ENCODE measurements at places on chromosomes 6 and 20.

GRCh38 chr20:38472513-38473366 lies at the start of gene RALGAPB:
RALGAPB (plus strand) TSS chr20:38472843; CDS start chr20:38488433, 15,590 bp downstream.
- DNase-seq, result peak; percentile 99

GRCh38 chr6:161242779-161243693 lies 30.8 kb downstream of the AGPAT4 start:
- peak; percentile 70 for DNase-seq

- no peak for DNase-seq
Measured at GRCh38 chr6:7559196-7559595, 17.7 kb downstream of the DSP start.

DNA sequence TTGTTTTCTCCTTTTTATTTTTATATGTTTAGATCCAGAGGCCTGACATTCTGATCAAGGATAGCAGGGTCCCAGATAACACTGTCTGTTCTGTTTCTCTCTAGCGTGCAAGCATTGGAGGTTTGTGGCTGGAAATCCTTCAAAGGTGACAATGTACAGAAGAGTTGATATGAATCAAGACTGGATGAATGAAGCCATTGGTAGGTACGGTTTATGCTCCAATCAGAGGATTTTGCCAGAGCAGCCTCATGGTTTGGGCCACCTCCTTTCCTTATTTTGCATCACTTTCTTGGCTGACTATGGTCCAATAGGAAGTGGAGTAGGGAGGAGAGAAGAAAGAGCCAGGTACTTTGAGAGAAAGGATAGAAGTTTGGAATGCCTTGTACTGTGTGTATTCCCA lies 484.8 kb upstream of the JAG1 start:
- DNase-seq, result no peak

GRCh38 chr6:142334294-142334693 lies 32.5 kb downstream of the ADGRG6 start:
- no peak for DNase-seq

- DNase-seq, result no peak
Measured at GRCh38 chr20:25397821-25398220, 7.2 kb upstream of the ABHD12 start.

DNA sequence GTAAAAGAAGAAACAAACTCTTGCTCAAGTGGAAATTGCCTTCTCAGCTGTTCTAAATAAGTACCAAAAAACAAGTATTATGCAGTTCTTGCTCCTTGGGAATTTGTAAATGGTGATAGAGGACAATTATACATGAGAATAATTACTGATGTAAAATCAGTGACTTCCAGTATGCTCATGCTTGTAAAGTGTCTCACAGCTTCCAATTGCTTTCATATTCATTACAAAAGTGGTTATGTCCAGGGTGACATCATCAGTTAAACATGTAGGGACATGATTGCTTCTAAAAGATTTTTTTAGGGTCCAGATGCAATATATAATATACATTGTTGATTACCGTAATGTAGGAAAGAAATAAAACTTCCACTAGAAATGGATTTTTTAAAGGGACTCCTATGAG lies 122.8 kb upstream of the B3GAT2 start:
- DNase-seq, result no peak

Measured in CD4-positive, alpha-beta T cell treated with Interleukin-10 for 1 hour (primary cell).